Caki2 (cell line): ENCODE measurements at places on chromosomes 4 and X. TPM values are rescaled to one million over a fixed set of nuclear protein-coding genes. Genes with fewer than 3 reads are reported as not detected.
A peak's percentile ranks its signal among the peaks of the same experiment; 100 is the strongest.

DNA sequence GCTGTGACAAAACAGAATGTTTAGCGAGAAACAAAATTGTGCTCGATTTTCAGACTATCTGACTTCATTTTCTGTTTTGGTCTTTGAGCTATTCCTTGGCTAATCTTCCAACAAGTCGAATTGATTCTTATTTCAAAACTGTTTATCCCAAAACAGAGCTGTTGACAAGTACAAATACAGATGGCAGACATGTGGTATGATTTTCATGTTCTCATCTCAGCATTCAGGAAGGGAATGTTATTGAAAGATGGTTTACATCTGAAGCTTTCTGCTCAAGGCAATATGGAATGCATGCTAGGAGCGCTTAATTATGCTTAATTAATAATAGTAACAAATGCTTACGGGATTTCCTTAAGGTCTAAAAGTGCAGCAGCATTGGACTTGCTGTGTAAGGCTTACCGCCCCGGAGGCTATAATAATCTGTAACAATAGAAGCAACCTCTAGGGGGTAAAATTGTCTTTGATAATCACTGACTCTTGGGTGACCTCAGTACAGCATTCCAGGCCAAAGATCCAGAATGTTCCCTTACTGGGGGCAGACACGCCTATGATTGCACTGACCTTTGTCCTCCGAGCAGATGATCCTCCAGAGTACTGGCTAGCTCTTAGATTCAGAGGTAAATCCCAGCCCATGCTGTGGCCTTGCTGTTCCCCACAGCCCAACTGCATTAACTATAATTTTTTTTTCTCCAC lies 16.4 kb downstream of the LSM6 start:
- DNase-seq: no peak

BEND2 gene
- total RNA-seq: not detected in 2 replicates

SLC16A2 gene
- total RNA-seq: 0.14 and 0.70 TPM in 2 replicates

DNA sequence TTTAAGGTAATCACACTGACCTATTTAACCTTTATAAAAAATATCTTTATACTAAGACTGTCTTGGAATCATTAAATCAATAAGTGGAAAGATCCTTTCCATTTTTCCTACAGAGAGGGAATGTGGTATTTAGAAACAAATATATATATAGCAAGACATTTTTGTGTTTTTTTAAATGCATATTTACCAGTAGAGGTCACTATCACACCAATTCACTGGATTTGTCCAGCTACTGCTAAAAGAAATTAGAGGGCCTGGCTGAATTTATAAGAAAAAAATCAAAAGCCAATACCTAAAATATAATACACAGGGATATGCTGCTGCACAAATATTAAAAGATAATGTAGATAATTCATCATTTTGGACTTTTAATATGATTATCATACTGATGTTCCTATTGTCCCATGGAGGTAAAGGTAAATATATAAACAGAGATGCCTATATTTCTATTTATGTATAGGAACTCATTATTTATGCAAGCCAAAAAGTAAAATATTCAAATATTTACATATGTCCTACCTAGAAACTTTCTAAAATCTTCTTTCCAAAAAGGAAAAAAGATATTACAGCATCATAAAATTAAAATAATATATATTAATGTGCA lies 69.5 kb downstream of the PDE5A start:
- DNase-seq: peak; percentile 15

GRCh38 chr4:152278172-152278504 lies 257.8 kb downstream of the FBXW7 start:
- no peak for DNase-seq

DNA sequence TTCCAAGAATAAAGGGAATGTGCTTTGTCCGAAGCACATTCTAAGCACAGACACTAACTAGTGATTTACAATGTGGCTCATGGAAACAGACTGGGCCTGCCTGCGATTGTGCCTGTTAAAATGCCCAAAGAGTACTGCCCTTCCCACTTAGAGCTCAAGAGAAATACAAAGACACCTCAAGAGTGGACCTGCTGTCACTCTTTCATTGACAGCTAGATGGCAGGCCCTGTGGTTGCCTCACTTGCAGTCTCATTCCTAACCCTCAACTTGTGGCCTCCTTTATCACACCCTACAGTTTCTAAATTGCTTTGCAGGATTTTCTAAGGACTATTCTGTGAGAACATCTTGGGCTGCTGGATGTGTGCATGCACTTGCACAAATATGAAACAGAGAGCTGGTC lies 331.0 kb upstream of the EMCN start:
- no peak for DNase-seq

- DNase-seq: no peak
Measured at GRCh38 chr4:155007660-155008176, 200.7 kb upstream of the NPY2R start.

HSFX2 gene
- total RNA-seq: not detected in 2 replicates

GRCh38 chrX:134569306-134569705 lies 89.0 kb downstream of the PLAC1 start:
- no peak for DNase-seq

- DNase-seq: peak; percentile 19
Measured at GRCh38 chr4:158856852-158857251, 88.0 kb downstream of the FNIP2 start.

DNA sequence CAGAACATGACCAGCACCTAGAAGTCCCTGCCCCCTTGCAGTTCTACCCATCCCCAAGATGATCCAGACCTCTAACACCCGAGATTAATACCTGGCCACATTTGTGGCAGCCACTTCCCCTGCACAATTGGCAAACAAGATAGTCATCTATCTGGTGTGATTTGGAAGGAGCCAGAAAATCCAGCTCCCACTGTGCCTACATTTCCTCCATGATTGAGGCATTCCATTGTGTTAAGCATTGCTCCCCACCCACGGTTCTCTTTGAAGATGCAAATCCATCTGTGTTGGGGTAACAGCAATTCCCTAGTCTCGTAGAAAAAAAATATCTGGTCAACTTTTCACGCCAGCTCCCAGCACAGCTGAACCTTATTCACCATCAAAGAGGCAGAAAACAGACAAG lies 405.0 kb downstream of the BCOR start:
- DNase-seq: no peak
